ENCODE measurements at places on chromosomes 5 and 9.

- DNase-seq, result no peak
Observed at GRCh38 chr9:71249729-71250317, 128.4 kb upstream of the TRPM3 start.

DNA sequence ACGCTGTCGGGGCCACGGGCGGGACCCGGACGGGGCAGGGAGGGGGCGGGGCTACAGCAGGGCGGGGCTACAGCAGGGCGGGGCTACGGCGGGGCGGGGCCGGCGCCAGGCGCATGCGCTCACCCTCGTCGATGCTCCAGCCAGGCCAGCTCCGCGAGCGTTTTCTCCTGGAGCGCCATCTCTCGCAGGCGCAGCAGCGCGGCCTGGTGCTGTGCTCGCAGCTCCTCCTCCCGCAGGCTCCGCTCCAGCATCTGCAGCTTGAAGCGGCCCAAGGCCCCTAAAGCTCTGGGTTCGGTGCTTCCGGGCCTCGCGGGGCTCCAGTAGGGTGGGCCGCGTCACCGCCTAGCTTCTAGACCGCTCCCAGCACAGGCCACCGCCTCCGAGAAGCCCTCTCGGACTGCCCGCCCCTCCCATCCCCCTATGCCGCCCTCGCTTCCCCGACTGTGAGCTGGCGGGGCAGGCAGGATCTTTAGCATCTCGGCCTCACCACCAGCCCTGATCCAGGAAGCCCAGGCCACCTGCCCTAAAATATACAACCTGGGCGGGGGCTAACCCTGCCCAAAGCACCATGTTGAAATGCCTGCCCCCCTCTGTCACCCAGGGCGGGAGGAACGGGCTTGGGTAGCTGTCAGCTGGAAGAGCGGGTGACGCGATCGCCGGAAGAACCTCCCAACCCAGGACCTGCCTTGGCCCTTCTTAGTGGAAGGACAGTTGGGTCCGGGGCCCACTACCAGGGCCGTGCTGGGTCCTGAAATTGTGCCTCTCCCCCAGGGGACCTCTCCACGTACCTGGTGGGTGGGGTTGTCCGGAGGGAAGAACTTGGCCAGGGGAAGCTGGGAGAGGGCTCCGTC, 21.9 kb upstream of the QSOX2 start:
- DNase-seq, result no peak

GRCh38 chr5:113510836-113511451, 2.5 kb upstream of the YTHDC2 start:
- no peak for DNase-seq

GRCh38 chr5:84228266-84228665, 156.4 kb downstream of the EDIL3 start:
- no peak for DNase-seq

DNA sequence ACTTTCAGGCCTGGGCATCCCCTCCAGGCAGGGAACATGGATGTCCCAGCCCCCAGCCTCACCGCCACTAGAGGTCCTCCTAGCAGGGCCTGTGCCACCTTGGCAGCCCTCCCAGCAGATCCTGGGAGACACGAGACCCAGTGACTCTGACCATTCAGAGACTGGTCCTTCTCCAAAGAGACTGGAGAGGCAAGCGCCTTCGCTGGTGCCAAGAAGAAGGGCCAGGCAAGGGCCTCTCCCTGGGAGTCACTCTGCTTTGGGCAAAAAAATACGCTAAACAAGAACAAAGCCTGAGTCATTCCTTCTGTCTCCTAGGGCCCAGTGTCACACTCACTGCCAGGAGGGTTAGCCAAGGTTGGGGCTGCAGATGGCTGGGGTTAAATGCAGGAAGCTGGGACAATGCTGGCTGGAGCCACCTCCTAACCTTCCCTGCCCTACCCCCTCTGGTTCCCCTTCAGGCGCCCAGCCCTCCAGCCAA, 35.3 kb upstream of the SMIM23 start:
- no peak for DNase-seq

GRCh38 chr5:1251678-1252580, 26.7 kb downstream of the SLC6A18 start:
- DNase-seq, result no peak

GRCh38 chr9:136808075-136808805, 492 bp downstream of the RABL6 start:
- no peak for DNase-seq

DNA sequence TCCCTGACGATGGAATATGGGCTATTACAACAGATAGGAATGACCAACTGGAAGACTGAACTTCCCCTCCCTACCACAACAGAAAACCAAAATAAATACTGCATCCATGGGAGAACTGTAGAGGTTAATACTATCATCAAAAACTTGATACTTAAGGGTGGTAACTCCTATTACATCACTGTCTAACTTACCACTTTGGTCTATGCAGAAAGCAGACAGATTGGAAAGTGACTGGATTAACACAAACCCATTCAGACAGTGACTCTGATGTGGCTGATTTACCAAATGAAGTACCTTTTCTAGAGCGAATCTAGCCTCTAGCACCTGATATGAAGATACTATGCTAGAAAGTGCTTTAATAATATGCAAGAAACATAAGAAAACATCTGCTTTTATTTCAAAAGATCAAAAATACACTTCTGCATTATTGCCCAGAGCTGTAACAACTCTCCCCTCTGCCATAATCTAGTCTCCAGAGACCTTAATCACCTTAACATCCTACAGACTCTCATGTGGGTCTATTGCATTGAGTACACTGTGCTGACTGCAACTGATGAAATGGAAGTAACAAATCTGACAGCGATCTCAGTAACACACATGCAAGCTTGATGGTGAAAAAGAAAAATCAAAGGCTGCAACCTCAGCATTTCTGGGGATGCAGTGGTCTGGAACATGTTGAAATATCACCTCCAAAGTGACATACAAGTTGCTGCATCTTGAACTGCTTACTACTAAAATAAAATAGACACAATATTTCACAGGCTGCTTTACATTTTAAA, 62.7 kb downstream of the EPB41L4A start:
- DNase-seq, result no peak

- DNase-seq, result no peak
Observed at GRCh38 chr5:150461231-150461630, 11.7 kb upstream of the RPS14 start.

DNA sequence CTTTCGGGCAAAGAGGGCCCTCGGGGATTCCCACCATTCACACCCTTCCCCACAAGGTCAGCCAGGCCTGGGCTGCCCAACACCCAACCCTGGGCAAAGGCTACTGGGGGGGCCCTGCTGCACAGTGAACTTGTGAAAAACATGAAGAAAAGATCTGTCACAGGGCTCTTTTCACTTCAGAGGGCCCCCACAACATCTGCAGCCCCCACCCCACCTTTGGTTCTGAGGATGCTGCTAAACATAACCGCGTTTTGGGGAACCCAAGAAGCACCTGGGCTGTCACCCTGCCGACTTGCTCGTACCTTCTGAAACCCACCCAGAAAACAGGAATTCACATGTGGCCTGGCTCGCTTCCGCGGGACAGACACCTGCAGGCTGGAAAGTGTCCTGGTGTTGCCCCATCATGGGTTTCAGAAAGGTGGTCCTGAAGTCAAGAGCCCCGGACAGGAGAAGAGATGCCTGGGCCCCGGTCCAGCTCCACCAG, 29.3 kb downstream of the B4GALT1 start:
- DNase-seq, result no peak

DNA sequence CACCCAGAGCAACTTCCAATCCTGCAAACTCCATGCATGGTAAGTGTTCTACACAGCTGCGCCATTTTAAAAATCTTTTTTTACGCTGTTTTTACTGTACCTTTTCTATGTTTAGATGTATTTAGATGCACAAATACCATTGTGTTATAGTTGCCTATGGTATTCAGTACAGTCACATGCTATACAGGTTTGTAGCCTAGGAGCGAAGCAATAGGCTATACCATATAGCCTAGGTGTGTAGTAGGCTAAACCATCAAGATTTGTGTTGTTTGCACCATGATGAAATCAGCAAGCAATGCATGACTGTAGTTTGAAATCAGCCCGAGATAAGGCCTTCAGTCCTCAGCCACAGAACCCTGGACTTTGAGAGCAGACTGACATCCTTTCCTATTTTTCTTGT, 101.2 kb downstream of the LIX1 start:
- no peak for DNase-seq

DNA sequence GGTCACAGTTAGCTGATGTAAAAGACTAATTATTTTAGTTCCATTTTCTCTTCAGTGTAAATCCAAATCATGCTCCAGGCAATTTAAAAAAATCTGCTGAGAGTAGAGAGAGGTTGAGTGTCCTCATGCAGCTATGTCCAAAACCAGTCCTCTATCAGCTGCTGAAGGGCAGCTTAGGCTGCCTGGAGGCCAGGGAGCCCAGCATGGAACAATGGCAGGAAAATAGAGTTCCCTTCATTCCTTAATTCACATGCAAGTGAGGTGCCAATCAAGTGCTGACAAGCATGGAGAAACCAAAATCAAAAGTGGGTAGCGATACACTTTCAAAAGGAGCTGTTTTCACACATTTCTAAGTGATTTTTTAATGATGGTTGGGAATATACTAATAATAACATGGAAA, 78.3 kb upstream of the POU5F2 start:
- no peak for DNase-seq

GRCh38 chr9:73548201-73548600, 396.5 kb downstream of the ANXA1 start:
- DNase-seq, result no peak

DNA sequence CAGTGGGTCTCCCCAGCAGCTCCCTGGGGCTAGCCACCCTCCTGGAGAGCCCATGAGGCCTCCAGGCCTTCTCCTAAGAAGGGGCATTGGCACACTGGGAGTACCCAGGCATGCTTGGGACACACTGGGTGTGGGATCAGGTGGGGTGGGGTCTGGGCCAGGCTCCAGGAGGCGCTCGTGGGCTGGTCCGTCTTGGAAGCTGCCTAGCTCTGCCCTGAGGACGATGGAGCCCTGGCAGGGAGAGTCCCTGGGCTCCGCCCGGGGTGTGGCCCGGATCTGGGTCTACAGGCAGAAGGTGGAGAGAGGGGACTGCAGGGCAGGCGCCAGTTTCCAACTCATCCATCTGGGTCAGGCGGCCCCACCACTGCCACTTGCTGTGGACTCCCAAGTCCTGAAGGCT, 2.4 kb downstream of the PRRX2 start:
- no peak for DNase-seq

GRCh38 chr5:126682856-126683255, 82.1 kb downstream of the PHAX start:
- DNase-seq, result no peak

- no peak for DNase-seq
Observed at GRCh38 chr9:124960409-124960752, 19.5 kb upstream of the GOLGA1 start.

DNA sequence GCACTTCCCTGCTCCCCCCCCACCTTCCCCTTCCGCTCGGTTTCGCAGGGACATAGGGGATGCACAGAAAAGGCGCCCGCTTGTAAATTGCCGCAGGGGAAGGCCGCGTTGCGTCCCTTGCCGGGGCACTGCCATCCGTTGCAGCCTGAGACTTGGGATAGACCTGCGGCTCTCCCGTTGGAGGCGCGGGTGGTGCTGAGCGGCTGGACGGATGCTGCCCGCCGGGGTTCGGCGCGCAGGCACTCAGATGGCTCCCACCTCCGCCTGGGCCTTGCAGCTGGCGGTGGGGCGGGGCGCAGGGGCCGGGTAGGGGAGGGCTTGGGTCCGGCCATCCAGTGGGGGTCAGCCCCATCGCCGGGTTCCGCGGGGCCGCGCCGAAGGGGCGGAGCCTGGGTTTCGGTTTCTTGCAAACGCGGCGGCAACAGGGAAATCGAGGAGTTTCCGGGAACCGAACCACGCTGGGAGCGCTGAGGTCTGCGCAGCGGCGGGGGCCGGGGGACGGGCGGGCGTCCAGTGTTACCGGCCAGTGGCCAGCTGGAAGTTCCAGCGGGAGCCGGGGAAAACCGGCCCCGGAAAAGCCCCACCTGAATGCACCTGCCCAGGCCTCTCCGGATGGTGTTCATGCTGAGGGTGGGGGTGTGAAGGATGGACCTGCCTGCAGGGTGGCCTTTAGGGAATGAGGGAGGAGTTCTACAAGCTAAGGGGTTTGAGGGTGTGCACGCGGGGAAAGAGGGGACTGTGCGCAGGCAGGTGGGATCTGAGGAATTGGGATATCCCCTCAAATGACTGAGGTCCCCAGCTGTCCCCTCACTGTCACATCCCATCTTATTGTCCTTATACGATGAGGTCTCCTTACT, 6.3 kb upstream of the IRF1 start:
- DNase-seq, result no peak

GRCh38 chr9:114098021-114098935, 814 bp downstream of the KIF12 start:
- DNase-seq, result no peak

- DNase-seq, result no peak
Observed at GRCh38 chr5:16595881-16596580, 20.8 kb downstream of the RETREG1 start.

DNA sequence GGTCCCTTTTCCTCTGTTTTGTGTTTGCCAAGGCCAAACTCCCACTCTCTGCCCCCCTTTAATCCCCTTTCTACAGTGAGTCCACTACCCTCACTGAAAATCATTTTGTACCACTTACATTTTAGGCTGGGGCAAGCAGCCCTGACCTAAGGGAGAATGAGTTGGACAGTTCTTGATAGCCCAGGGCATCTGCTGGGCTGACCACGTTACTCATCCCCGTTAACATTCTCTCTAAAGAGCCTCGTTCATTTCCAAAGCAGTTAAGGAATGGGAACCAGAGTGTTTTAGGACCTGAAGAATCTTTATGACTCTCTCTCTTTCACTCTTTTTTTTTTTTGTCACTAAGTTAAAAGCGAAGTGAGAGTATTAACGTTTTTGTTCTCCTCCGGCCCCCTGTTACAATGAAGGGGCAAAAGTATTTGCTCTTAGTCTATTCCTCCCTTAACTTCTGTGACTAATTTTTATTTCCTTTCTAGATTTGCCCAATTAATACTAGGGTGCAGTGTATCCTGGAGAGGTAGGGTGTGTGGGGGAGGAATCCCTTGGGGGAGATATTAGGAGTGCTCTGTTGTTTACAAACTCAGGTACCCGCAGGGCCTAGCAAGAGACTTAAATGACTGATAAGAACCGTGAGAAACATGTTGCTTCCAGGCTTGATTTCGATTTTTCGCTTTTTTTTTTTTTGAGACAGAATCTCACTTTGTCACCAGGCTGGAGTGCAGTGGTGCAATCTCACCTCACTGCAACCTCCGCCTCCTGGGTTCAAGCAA, 14.7 kb downstream of the GM2A start:
- DNase-seq, result no peak

DNA sequence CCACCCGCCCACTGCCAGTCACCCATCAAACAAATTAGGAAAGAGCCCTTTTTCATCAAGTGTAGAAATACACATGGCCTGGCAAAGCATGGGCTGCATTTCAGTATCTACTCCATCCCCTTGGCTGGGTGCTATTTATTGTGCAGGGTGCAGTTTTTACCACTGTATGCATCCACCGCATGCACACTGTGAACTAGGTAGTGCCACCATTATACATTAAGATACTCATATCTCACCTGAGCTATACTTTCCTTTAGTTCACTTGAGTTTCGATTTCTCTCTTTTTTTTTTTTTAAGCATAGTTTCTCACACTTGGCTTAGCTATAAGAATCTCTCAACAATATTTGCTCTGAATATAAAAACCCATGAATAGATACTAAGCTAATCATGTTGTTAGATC, 49.4 kb downstream of the JMY start:
- no peak for DNase-seq

GRCh38 chr9:105332471-105332870, 88.0 kb downstream of the SLC44A1 start:
- no peak for DNase-seq

- no peak for DNase-seq
Observed at GRCh38 chr9:31837211-31837610, 547.2 kb upstream of the ACO1 start.

- no peak for DNase-seq
Observed at GRCh38 chr9:15253197-15253596, 53.8 kb downstream of the TTC39B start.

GRCh38 chr9:73152953-73153352, 1.3 kb downstream of the ANXA1 start:
- no peak for DNase-seq

Measured in cortex of kidney (tissue), 1 donor.